ENCODE measurements at places on chromosomes 5 and 9. TPM values are rescaled to one million over a fixed set of nuclear protein-coding genes. Genes with fewer than 3 reads are reported as not detected.

Gene ENTREP1
- total RNA-seq = 0.08 TPM

Gene FLT4
- 2.3 TPM for total RNA-seq

Gene WDR31
- 0.22 TPM for total RNA-seq

Gene SH2D3C
- 10.9 TPM for total RNA-seq

Gene ANKRD31
- total RNA-seq = 0.55 TPM

Gene FBP2
- total RNA-seq = not detected

Gene RIMOC1
- 9.3 TPM for total RNA-seq

Gene S1PR3
- total RNA-seq = 0.31 TPM

Gene PCA3
- total RNA-seq = not detected

Gene VCAN
- 6.4 TPM for total RNA-seq

DNA sequence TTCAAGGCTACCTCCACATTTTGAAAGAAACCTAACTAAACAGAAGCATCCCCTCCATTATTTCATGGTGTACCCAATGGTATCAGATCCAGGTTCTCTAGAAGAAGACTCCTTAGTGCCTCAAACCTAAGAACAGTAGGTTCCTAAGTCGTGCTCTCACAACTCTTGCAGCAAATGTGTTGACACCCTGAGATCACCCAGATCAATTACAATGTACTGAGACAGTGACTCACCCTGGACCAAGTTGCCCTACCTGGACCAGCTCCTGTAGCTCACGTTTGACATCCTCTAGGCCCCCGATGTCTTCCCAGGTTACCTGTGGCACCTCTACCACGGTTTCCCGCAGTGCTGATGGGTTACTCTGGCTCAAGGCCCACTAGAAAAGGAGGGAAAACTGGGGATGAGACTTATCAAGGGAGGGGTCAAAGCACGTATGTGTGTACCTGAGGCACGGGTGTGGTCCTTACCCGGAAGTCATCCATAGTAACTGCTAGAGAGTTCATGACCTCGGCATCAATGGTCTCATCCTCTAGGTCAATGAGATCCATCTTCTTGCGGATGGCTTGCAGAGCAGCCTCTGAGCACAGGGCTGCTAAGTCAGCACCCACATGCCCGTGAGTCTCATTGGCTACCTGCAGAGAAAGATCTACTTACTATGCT is 11.7 kb downstream of the VCP start:
- H3K36me3 ChIP-seq = peaks cover 99% of the 10 kb centered on the region
- H3K4me1 ChIP-seq = no peaks in the 10 kb centered on the region
- H3K27me3 ChIP-seq = no peaks in the 10 kb centered on the region
- no peak overlapping the region for H3K4me3 ChIP-seq

DNA sequence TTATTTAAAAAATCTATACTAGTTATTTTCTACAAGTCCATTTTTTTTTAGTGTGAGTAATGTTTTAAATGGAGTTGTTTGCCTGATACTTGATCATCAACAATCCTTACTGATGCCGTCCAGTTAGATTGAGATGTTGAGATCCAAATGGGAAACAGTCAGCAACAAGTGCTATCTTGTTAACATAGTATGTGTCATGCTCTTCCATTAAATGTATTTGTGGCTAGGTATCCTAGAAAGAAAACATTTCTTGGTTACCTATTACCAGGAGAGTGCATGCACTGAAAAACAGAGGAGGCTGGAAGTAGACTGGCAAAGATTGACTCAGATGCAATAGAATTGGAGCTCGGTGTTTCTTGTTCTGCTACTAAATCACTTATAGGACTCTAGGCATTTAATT is 123.4 kb upstream of the MAN2A1 start:
- H3K4me1 ChIP-seq = no peaks in the 10 kb centered on the region
- no peak overlapping the region for H3K4me3 ChIP-seq
- no peaks in the 10 kb centered on the region for H3K27me3 ChIP-seq
- H3K36me3 ChIP-seq = no peaks in the 10 kb centered on the region
- DNase-seq = no peak

- H3K27ac ChIP-seq = no peak overlapping the region
- DNase-seq = no peak
- H3K4me1 ChIP-seq = no peaks in the 10 kb centered on the region
- H3K27me3 ChIP-seq = no peaks in the 10 kb centered on the region
Measured at GRCh38 chr5:9820691-9821449, 190.7 kb upstream of the TAS2R1 start.

DNA sequence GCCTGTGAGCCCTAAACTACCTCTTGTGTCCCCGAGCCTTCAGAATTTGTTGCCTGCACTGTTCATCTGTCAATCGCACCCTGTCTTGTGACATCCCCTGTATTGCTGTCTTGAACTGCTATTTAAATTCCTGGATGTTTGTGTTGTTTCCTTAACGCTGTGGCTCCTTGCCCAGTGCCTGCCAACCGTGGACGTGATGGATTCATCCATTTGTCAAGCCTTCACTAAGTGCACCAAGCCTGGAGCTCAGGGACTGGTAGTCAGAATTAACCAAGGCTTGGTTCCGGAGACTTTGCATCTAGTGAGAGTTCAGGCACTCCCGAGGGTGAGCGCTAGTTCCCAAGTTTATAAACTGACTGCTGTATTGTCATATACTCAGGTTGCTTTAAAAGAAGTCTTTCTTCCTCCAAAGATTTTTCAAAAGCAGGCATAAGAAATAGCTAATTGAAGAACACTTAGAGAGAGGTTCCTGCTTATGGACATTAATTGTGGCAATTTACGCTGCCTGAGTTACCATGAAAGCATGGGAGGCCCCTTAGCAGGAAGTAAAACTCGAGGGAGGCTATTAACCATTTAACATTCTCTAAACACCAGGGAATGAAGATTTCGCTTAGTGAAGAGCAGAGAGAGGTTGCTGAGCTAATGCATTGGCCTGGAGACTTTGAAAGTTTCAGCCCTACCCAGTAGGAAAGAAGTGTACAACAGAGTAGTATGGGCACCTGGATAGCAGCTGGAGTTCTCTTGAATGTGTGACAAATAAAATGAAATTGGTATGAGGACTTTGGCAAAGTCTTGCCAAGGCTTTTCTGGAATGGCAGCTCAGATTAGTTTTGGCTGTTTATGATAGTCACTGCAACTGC is 29.0 kb downstream of the RGS3 start:
- H3K27me3 ChIP-seq = no peaks in the 10 kb centered on the region
- H3K4me3 ChIP-seq = no peak overlapping the region
- no peaks in the 10 kb centered on the region for H3K36me3 ChIP-seq
- DNase-seq = no peak
- no peaks in the 10 kb centered on the region for H3K4me1 ChIP-seq
- no peak overlapping the region for H3K27ac ChIP-seq

- no peak overlapping the region for H3K27ac ChIP-seq
- DNase-seq = no peak
- H3K36me3 ChIP-seq = no peaks in the 10 kb centered on the region
- no peaks in the 10 kb centered on the region for H3K4me1 ChIP-seq
- no peak overlapping the region for H3K4me3 ChIP-seq
- no peaks in the 10 kb centered on the region for H3K27me3 ChIP-seq
Measured at GRCh38 chr5:66538126-66538525, 58.1 kb upstream of the MAST4 start.

GRCh38 chr9:100011062-100011681 is 87.6 kb downstream of the ERP44 start:
- no peak overlapping the region for H3K27ac ChIP-seq
- peak; percentile 3 for DNase-seq
- no peaks in the 10 kb centered on the region for H3K4me1 ChIP-seq
- no peaks in the 10 kb centered on the region for H3K27me3 ChIP-seq
- peaks cover 43% of the 10 kb centered on the region for H3K36me3 ChIP-seq

DNA sequence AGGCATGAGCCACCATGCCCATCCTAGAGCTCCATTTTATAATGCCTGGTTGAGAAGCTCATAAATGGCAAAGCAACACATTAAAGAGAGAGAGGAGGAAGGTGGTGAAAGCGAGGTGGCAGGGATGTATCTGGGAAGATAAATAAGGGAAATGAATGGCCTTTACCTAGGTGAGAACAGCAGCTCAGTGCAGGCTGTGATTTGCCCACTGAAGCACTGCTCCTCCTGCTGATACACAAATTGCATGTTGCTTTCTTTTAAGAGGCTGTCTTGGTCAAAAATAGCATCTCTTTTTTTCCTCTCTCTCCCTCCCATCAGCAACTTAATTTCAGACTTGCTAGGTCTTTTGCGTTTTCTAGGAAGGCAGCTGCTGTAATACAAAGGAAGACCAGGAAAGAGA is 258.9 kb downstream of the FAM114A2 start:
- H3K27me3 ChIP-seq = no peaks in the 10 kb centered on the region
- H3K27ac ChIP-seq = no peak overlapping the region
- DNase-seq = no peak
- H3K4me1 ChIP-seq = no peaks in the 10 kb centered on the region

GRCh38 chr9:85742597-85742936 is 813 bp upstream of the AGTPBP1 start:
- H3K4me3 ChIP-seq = peak overlapping the region; percentile 85
- no peaks in the 10 kb centered on the region for H3K36me3 ChIP-seq
- H3K4me1 ChIP-seq = peaks cover 18% of the 10 kb centered on the region
- H3K27ac ChIP-seq = peak overlapping the region; percentile 55

GRCh38 chr9:101027733-101028345 is 688 bp upstream of the PLPPR1 start:
- no peak overlapping the region for H3K27ac ChIP-seq
- H3K27me3 ChIP-seq = peaks cover 19% of the 10 kb centered on the region
- H3K36me3 ChIP-seq = no peaks in the 10 kb centered on the region
- no peaks in the 10 kb centered on the region for H3K4me1 ChIP-seq

GRCh38 chr5:33631786-33632185 is 191.0 kb downstream of the TARS1 start:
- DNase-seq = no peak
- H3K27ac ChIP-seq = no peak overlapping the region
- H3K27me3 ChIP-seq = no peaks in the 10 kb centered on the region
- no peaks in the 10 kb centered on the region for H3K4me1 ChIP-seq
- H3K4me3 ChIP-seq = no peak overlapping the region

DNA sequence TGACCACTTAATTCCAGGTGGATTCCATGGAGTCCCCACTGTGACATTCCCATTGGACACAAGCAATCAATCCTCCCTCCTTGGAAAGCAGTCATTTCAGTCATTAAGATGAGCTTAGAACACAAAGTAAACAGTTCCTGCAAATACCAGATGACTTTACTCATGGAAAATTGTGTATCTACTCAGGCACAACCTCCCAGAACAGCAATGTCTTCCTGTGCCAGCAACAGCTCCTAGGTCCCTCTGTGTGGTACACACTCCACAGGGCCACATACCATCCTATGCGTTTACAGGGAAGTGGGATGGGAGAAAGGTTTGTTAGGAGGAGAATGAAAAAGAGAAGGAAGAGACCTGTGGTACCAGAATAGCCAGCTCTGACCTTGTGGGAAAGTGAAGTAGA is 53.7 kb downstream of the MTMR12 start:
- H3K27ac ChIP-seq = no peak overlapping the region
- H3K4me3 ChIP-seq = no peak overlapping the region
- no peaks in the 10 kb centered on the region for H3K4me1 ChIP-seq
- no peaks in the 10 kb centered on the region for H3K27me3 ChIP-seq
- H3K36me3 ChIP-seq = peaks cover 54% of the 10 kb centered on the region

GRCh38 chr9:107874137-107874536 is 384.6 kb upstream of the KLF4 start:
- H3K4me3 ChIP-seq = no peak overlapping the region
- H3K27ac ChIP-seq = no peak overlapping the region
- DNase-seq = no peak
- no peaks in the 10 kb centered on the region for H3K36me3 ChIP-seq
- H3K4me1 ChIP-seq = no peaks in the 10 kb centered on the region

GRCh38 chr5:155154973-155155372 is 141.4 kb downstream of the KIF4B start:
- no peak overlapping the region for H3K27ac ChIP-seq
- no peak for DNase-seq
- H3K27me3 ChIP-seq = no peaks in the 10 kb centered on the region
- no peak overlapping the region for H3K4me3 ChIP-seq
- no peaks in the 10 kb centered on the region for H3K4me1 ChIP-seq

DNA sequence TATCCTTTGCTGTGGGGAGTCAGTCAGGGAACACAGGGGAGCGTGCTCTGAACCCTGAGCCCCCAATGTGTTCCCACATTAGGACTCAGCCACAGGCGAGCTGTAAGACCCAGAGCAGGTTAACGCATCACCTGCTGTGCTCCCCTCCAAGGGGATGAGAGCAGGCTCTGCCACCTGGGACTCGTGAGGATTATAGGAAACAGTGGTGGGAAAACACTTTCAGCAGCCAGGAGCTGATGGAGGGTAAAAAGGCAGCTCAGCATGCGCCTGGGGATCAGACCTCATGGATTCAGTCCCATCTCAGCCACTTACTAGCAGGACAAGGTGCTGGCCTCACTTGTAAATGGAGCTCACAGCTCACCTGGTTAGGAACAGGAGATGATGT is 9.2 kb downstream of the JADE2 start:
- H3K36me3 ChIP-seq = peaks cover 66% of the 10 kb centered on the region
- H3K4me1 ChIP-seq = peaks cover 80% of the 10 kb centered on the region
- H3K27ac ChIP-seq = peak overlapping the region; percentile 10
- no peak for DNase-seq
- no peak overlapping the region for H3K4me3 ChIP-seq
- H3K27me3 ChIP-seq = no peaks in the 10 kb centered on the region

DNA sequence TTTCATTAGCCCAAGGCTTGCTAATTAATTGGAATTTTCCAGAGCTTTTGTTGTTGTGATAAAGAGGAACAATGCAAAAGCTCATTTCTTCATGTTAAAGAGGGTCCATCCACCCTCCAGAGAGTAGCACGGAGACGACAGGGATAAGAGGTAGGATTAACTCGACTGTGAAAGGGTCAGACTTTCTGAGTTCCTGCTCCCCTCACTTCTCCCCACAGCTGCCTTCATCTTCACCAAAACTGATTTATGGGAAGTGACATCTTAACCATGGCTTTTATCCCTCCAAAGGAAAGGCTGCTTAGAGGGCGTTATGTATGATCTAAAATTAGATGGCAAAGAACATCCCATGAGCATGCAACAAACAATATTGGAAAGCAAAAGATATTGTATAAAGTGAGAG is 135.5 kb downstream of the GLIS3 start:
- H3K4me3 ChIP-seq = no peak overlapping the region
- no peak overlapping the region for H3K27ac ChIP-seq
- DNase-seq = no peak
- H3K36me3 ChIP-seq = no peaks in the 10 kb centered on the region

GRCh38 chr5:58392496-58392895 is 67.4 kb downstream of the PLK2 start:
- H3K27me3 ChIP-seq = no peaks in the 10 kb centered on the region
- H3K27ac ChIP-seq = no peak overlapping the region
- H3K4me3 ChIP-seq = no peak overlapping the region
- H3K36me3 ChIP-seq = no peaks in the 10 kb centered on the region
- H3K4me1 ChIP-seq = no peaks in the 10 kb centered on the region

GRCh38 chr9:9892217-9892616 is 720.6 kb downstream of the PTPRD start:
- H3K4me1 ChIP-seq = no peaks in the 10 kb centered on the region
- H3K27ac ChIP-seq = no peak overlapping the region
- DNase-seq = no peak
- no peaks in the 10 kb centered on the region for H3K36me3 ChIP-seq

GRCh38 chr9:135746565-135746964 is 44.6 kb downstream of the KCNT1 start:
- H3K36me3 ChIP-seq = no peaks in the 10 kb centered on the region
- no peak overlapping the region for H3K27ac ChIP-seq
- no peaks in the 10 kb centered on the region for H3K27me3 ChIP-seq
- no peak overlapping the region for H3K4me3 ChIP-seq

Data from CD4-positive, alpha-beta T cell (primary cell).